T-cell (primary cell): ENCODE measurements at places on chromosomes 6 and 20. TPM values are rescaled to one million over a fixed set of nuclear protein-coding genes. Genes with fewer than 3 reads are reported as not detected.

- no peaks in the 10 kb centered on the region for H3K36me3 ChIP-seq
- H3K27ac ChIP-seq: no peak overlapping the region
- H3K4me3 ChIP-seq: no peak overlapping the region
- H3K4me1 ChIP-seq: no peaks in the 10 kb centered on the region
- no peak for DNase-seq
- no peaks in the 10 kb centered on the region for H3K27me3 ChIP-seq
Measured at GRCh38 chr20:56656632-56657031, 27.5 kb downstream of the TFAP2C start.

- no peak overlapping the region for H3K27ac ChIP-seq
- DNase-seq: no peak
- H3K27me3 ChIP-seq: peaks cover 56% of the 10 kb centered on the region
- no peaks in the 10 kb centered on the region for H3K36me3 ChIP-seq
- peaks cover 2% of the 10 kb centered on the region for H3K4me1 ChIP-seq
Measured at GRCh38 chr6:43768983-43769525, 957 bp upstream of the VEGFA start.

DNA sequence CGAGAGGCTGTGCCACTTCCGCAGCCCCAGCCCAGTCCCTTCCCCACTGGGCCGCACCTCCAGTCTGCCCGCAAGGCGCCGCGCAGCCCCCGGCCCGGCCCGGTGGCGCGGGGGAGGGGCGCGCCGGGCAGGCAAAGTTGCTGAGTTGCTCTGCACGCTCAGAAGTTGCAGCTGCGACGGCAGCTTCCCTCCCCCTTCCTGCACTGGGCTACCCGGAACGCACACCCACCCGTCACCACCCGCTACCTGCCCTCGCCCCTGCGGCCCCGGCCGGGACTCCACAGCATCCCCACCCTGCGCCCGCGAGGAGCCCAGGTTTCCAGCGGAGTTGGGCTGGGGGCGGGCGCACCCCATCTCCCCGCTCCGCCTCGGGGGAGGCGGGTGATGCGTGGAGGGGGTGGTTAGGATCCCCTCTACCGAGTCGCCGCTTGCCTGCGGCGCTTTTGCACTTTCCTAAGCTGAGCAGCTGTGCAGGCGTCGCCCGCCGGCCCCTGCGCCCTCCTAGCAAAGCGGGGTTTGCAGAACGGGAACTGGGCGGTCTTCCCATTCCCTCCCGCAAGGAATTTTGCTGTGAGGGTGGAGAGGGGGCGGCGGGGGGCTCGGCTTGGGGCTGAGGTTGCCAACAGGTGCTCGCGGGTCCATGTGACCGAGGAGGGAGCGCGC, 55.9 kb upstream of the RREB1 start:
- peak overlapping the region; percentile 66 for H3K4me3 ChIP-seq
- H3K36me3 ChIP-seq: no peaks in the 10 kb centered on the region
- H3K27me3 ChIP-seq: peaks cover 17% of the 10 kb centered on the region
- peaks cover 16% of the 10 kb centered on the region for H3K4me1 ChIP-seq
- peak; percentile 31 for DNase-seq

GRCh38 chr6:73738367-73739028, 42.5 kb downstream of the CD109 start:
- no peak overlapping the region for H3K4me3 ChIP-seq
- no peaks in the 10 kb centered on the region for H3K36me3 ChIP-seq
- no peak for DNase-seq
- no peaks in the 10 kb centered on the region for H3K4me1 ChIP-seq

DNA sequence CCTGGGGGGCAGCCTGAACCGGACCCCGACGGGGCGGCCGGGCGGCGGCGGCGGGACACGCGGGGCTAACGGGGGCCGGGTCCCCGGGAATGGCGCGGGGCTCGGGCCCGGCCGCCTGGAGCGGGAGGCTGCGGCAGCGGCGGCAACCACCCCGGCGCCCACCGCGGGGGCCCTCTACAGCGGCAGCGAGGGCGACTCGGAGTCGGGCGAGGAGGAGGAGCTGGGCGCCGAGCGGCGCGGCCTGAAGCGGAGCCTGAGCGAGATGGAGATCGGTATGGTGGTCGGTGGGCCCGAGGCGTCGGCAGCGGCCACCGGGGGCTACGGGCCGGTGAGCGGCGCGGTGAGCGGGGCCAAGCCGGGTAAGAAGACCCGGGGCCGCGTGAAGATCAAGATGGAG, 636 bp downstream of the SRF start:
- H3K27me3 ChIP-seq: peaks cover 6% of the 10 kb centered on the region
- peak overlapping the region; percentile 78 for H3K4me3 ChIP-seq
- peaks cover 51% of the 10 kb centered on the region for H3K4me1 ChIP-seq
- DNase-seq: peak; percentile 21
- peaks cover 10% of the 10 kb centered on the region for H3K36me3 ChIP-seq
- H3K27ac ChIP-seq: peak overlapping the region; percentile 80

DNA sequence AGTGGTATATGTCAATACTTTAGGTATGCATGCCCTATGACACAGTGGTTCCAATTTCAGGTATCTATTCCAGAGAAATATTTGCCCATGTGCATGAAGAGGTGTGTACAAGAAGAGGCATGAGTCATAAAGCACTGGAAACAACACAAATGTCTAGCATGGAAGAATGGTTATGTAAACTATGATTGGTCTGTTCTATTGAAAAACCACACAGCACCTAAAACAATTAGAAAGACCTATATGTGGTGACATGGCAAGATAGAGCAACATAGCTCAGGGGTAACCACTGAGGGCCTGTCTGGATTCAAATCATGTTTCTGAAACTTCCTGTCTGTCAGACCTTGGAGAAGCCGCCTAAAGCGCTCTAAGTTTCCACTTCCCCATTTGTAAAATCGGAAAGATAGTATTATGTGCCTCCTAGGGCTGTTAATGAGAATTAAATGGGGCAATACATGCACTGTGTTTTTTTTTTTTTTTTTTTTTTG, 76.0 kb upstream of the SHLD1 start:
- H3K27ac ChIP-seq: no peak overlapping the region
- no peak overlapping the region for H3K4me3 ChIP-seq
- no peaks in the 10 kb centered on the region for H3K36me3 ChIP-seq
- DNase-seq: peak; percentile 13
- H3K27me3 ChIP-seq: peaks cover 5% of the 10 kb centered on the region

DNA sequence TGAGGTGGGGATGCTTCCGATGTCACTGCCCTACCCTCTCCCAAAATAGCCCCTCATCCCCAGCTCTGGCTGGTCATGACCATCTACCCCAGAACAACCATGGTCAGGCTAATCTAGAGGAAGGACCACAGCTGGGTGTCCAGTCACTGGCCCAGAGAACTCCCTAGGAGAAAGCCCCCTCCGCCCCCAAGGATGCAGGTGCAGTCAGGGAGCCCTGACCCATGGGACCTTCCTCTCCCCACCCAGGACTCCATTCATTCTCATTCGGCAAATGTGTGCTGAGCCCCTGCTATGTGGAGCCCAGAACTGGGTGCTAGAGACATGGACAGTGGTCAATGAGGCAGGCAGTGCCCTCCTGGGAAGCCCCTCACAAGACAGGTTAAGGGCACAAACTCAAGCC, 60.5 kb downstream of the JPH2 start:
- no peak for DNase-seq
- no peaks in the 10 kb centered on the region for H3K27me3 ChIP-seq
- H3K27ac ChIP-seq: no peak overlapping the region
- no peaks in the 10 kb centered on the region for H3K36me3 ChIP-seq
- H3K4me3 ChIP-seq: no peak overlapping the region

- no peak overlapping the region for H3K4me3 ChIP-seq
- DNase-seq: no peak
- H3K4me1 ChIP-seq: no peaks in the 10 kb centered on the region
- no peaks in the 10 kb centered on the region for H3K27me3 ChIP-seq
Measured at GRCh38 chr6:39923394-39923793, 10.9 kb downstream of the MOCS1 start.

DNA sequence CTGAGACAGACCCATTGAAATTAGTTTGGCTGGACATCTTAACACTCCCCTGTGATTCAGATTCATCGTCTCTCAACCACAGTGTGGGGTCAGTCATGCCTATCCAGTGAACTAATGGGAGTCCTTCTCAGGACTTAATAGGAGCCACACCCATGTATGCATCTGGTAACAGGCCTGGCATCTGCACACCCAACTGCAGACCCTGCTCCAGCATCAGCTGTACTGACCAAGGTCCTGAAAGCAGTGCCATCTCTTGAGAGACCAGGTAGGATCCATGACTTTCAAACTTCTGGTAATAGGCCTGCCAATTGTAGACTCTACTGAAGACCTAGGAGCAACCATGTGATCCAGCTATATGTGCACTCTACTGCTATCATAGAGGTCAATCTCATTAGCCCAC, 363.6 kb upstream of the POU3F2 start:
- no peaks in the 10 kb centered on the region for H3K4me1 ChIP-seq
- H3K27ac ChIP-seq: no peak overlapping the region

DNA sequence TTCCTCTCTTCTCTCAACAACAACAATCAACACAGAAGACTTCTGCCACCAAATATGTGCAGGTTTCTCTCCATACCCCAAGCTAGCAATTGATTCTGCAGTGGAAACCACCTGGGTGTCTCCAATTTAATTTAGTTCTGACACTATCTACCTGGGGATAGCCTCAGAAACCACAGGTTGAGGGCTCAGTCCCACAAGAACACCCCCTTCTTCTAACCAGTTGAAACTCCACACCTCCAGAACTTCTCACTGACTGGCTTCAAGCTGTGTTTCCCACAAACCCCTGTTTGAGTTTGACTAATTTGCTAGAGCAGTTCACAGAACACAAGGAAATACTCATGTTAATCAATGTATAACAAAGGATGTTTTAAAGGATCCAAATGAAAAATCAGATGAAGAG, 52.5 kb upstream of the SPTLC3 start:
- H3K27me3 ChIP-seq: no peaks in the 10 kb centered on the region
- no peak overlapping the region for H3K27ac ChIP-seq
- no peaks in the 10 kb centered on the region for H3K4me1 ChIP-seq
- H3K36me3 ChIP-seq: no peaks in the 10 kb centered on the region
- no peak overlapping the region for H3K4me3 ChIP-seq

DNA sequence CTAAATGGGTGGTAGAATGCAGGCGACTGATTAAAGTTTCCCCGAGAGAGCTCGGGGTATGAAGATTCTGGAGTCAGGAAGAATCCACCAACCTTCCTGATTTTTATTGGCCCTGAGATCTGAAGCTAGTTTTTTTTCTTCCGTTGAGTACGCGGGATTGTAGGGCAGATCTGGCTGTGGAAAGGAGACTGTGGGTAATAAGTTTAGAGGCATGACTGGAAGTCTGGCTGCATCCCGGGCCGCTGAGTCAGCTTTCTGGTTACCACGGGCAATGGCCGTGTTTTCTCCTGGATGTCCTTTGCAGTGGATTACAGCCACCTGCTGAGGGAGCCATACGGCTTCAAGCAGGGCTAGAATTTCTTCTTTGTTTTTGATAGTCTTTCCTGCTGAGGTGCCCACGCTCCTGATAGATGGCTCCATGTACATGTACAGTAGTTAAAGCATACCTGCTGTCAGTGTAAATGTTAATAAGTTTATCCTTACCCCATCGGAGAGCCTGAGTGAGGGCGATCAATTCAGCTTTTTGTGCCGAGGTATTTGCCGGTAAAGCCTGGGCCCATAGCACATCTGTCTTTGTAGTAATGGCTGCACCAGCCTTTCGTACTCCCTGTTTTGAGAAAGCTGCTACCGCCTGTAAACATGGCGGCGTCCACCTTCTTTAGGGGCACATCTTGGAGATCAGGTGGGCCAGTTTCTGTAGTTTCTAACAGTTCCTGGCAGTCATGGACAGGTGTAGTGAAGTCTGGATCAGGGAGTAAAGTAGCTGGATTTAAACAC, 154.0 kb downstream of the TRIM27 start:
- H3K4me1 ChIP-seq: no peaks in the 10 kb centered on the region
- no peaks in the 10 kb centered on the region for H3K36me3 ChIP-seq
- no peak overlapping the region for H3K27ac ChIP-seq
- H3K27me3 ChIP-seq: peaks cover 38% of the 10 kb centered on the region
- DNase-seq: no peak

GRCh38 chr6:170456886-170457698, 96.0 kb downstream of the PSMB1 start:
- no peak overlapping the region for H3K27ac ChIP-seq
- no peak for DNase-seq
- peaks cover 29% of the 10 kb centered on the region for H3K4me1 ChIP-seq
- peaks cover 32% of the 10 kb centered on the region for H3K27me3 ChIP-seq
- no peaks in the 10 kb centered on the region for H3K36me3 ChIP-seq

DNA sequence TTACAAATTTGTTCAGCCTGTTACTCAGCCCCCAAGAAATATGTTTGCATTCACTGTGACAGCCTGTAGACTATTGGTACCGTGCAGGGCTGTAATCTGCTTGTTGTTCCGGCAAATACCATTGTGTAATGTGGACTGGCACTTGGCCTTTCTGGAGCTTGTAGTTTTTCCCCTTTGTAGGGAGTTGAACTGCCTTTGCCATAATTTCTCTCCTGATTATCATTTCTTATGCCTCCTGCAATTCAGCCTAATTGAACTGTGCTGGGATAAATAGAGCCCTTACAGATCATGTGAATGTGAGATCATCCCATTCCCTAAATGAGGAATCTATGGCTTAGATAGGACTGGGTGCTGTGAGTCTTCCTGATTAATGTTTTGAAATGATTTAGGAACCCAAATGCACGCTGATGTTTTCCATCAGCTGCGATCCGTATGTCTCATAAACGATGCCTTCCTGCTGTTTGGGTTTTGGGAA, 185.1 kb downstream of the JARID2 start:
- H3K4me3 ChIP-seq: no peak overlapping the region
- peaks cover 2% of the 10 kb centered on the region for H3K36me3 ChIP-seq
- no peaks in the 10 kb centered on the region for H3K27me3 ChIP-seq
- DNase-seq: no peak
- no peak overlapping the region for H3K27ac ChIP-seq

DNA sequence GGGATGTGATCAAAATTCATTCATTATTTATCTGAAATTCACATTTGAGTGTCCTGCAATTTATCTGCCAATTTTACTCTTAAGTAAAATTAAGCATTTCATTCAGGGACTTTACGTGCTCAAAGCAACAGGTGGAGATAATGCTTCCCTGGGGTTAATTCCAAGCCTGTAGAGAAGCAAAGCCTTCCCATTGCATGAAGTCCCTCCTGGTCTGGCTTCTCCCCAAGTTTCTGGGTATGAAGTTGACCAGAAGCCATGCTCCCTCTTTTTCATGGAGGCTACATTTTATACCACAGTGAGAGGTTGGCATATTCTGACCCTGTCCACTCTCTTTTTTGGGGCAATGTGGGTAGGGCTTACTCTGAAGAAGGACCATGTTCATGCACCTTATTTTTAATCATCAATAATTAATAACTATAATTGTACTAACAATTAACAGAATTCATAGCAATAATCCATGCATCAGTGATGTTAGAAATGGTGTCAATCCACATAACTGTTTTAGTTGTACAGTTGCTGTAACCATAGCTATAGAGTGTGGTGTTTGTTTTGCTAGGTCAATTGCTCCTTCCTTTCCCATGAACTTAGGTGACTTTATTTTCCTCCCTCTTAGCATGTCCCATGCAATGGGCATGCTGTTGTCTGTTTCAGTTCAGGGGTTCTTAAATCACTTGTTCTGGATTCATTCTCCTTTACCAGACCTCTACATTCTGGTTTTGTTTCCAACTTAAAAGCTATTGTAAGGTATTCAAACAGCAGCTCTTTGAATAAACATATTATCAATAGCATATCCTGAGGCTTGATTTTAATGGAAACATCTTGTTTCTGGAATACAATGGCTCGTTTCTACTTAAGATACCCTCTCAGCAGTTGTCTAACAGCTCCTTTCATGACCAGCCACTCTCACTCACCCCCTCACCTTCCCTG, 1.5 kb downstream of the LAMA4 start:
- H3K27me3 ChIP-seq: peaks cover 18% of the 10 kb centered on the region
- H3K4me3 ChIP-seq: no peak overlapping the region
- H3K36me3 ChIP-seq: no peaks in the 10 kb centered on the region

Gene SSTR4
- not detected for total RNA-seq

Gene SPTLC3
- 0.56 TPM for total RNA-seq

Gene IMPG1
- not detected for total RNA-seq

Gene ZC2HC1B
- total RNA-seq: not detected

Gene NKAPL
- total RNA-seq: not detected

Gene SNAI1
- 0.95 TPM for total RNA-seq

Gene VSTM2L
- total RNA-seq: not detected

Gene PAK5
- total RNA-seq: not detected

Gene PBOV1
- total RNA-seq: not detected
